ENCODE measurements at places on chromosomes 2 and 18.

DNA sequence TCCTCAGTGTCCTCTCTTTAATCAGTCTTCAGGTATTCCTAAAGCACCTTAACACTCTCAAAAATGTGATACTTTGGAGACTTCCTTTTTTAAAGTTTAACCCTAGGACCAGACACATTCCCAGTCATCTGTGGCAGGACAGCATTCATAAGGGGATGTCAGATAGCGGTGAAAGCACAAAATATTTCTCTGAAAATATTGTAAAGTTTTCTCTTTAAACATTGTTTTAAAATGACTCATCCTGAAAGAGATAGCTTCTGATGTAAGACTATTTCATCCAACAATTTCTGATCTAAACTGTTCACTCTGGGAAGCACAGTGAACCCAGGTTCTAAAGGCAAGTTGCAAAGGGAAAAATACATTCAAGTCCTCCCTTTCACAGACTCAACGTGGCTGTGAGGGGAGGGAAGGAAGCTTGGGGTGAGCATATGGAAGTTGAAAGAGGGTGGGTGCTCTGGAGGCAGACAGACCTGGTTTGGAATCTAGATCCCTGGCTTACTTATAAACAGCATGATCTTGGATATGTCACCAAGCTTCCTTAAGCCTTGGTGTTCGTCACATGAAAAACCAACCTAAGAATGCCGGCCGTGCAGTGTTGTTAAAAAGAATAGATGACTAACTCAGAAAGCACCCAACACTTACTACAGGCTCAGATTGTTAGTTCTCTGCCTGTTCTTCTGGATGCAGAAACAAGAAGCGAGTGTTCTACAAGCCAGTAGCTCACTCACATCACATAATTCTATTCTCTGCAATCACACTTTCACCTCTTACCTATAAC is 12.1 kb downstream of the GALNT14 start:
- no peak for DNase-seq

GRCh38 chr2:3323360-3324035 is 54.1 kb downstream of the EIPR1 start:
- no peak for DNase-seq

GRCh38 chr2:19949071-19949470 is 40.8 kb downstream of the WDR35 start:
- no peak for DNase-seq

DNA sequence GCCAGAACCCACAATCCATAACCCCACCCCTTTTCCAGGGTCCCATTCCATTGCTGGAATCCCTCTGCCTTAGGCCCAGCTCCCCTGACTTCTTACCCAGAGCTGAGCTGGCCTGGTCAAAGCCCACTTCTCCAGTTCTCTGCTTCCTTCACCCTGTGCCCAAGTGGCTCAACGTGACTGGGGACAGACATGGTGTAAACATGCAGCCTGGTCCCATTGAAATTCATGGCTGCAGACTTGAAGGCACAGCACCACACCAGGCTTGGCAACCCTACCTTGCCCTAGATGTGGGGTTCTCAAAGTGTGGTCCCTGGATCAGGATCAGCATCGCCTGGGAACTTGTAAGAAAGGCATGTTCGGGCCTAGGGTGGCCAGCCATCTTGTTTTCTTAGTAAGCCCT is 3.7 kb downstream of the HS1BP3 start:
- no peak for DNase-seq

DNA sequence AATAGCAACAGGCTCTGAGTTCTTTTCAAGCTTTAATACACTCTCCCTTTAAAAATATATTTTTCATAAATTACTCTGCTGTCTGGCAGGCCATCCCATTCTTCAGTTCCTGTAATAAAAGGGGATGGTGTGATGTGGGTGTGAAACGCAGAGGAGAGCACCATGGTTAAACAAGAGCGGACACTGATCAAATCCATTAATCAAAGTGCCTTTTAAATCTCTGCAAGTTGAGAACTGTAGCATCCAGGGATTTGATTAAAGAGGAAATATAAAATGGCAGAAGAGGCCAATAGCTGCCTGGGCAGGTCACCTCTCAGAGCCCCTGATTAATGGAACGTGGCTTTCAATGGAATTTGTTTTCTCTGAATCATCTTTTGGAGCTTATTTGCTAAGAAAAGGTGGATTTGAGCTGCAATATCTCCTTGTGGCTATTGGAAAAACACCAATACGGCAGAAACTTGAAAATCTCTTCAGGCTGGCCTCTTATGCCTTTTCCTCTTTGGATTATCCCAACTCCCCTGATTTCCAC is 96.9 kb downstream of the ACTR3 start:
- no peak for DNase-seq

Data from stimulated activated CD4-positive, alpha-beta T cell treated with anti-CD3 and anti-CD28 coated beads, Interleukin-15, amount 100 ng/mL, for 48 hours (primary cell).